ENCODE measurements at places on chromosomes 4 and X.
A peak's percentile ranks its signal among the peaks of the same experiment; 100 is the strongest.

GRCh38 chrX:152913910-152914309, 16.0 kb downstream of the ZNF185 start:
- DNase-seq: no peak

DNA sequence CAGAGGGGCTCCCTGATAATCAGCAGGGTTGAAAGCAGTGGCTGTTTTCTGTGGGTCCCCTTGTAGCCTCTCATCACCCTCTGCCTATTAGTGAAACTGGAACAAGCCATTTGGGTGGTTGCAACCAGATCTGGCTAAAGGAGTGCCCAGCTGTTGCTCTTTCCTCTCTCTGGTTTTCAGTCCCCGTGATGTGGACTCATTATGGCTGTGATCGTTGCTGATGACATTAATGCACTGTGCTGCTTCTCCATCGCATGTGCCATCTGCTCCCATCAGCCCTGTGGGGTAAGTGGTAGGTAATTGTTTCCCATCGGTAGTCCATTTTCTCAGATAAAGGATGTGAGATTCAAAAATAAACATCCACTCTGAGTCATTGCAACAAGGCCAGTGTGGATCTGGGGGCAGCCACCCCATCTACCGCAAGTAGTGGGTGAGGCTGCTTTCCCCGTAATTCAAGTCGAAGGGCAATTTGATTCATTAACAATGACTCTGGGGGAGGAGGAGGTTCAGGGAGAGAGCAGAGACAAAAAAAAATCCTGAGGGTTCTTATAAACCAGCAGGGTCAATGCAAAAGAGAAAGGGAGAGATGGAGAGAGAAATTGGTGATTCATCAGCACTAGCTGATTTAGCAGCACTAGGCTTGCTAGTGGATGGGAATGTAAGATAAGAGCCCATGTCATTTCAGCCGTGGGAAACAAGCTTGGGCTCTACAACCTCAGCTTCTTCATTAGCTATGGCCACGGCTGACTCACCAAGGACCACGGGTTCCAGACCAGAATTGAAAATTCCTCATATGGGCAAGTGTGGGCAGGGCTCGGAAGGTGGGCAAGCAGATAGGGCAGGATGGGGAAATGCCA, 357.8 kb downstream of the MID1IP1 start:
- peak; percentile 66 for DNase-seq

GRCh38 chr4:53043891-53044650, 182.0 kb downstream of the RASL11B start:
- no peak for DNase-seq

DNA sequence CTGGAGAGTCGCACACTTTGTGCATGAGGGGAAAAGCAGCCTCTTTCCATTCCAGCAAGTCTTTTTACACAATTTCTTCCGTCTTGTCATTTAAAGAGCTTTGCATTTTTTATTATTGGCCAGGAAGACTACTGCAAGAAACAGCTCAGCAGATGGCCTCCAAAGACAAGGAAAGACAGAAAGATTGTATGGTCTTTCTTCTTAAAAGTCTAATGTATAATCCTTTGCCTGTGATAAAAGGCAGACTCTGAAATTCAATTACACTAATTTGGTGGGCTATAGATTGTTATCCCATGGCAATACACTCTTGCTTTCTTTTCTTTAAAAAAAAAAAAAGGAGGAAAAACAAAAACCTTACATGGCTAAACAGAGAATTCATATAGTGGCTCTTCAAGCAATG, 5.9 kb downstream of the CAPN6 start:
- DNase-seq: no peak

Data from fibroblast of villous mesenchyme (primary cell).